ENCODE measurements at places on chromosomes 7 and 10.

GRCh38 chr7:101952355-101953247 lies 135.2 kb downstream of the CUX1 start:
- no peak for DNase-seq

- no peak for DNase-seq
Observed at GRCh38 chr10:77919713-77920108, 6.8 kb downstream of the DLG5 start.

GRCh38 chr10:126459032-126459831 lies 71.0 kb upstream of the ADAM12 start:
- no peak for DNase-seq

- no peak for DNase-seq
Observed at GRCh38 chr10:124259139-124259825, 159.4 kb downstream of the OAT start.

DNA sequence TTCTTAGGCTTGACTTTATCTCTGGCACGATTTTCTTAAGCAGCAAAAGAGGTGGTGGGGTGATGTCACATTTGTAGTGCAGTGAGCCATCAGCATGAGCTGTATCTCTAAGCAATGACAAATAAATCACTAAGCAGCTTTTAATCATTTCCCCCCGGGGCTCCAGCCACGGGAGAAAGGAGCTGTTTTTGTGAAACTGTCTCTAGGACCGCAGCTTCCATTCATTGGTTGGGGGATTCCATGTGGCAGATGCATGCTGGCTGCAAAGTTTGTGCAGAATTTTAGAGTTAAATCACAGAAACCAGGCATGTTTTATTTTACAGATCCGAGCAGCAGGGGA lies 464 bp downstream of the KIAA1217 start:
- DNase-seq: peak; percentile 54

- no peak for DNase-seq
Observed at GRCh38 chr7:117492649-117493048, 12.8 kb downstream of the CFTR start.

GRCh38 chr7:151062399-151063211 lies 3.2 kb downstream of the SLC4A2 start:
- DNase-seq: no peak

DNA sequence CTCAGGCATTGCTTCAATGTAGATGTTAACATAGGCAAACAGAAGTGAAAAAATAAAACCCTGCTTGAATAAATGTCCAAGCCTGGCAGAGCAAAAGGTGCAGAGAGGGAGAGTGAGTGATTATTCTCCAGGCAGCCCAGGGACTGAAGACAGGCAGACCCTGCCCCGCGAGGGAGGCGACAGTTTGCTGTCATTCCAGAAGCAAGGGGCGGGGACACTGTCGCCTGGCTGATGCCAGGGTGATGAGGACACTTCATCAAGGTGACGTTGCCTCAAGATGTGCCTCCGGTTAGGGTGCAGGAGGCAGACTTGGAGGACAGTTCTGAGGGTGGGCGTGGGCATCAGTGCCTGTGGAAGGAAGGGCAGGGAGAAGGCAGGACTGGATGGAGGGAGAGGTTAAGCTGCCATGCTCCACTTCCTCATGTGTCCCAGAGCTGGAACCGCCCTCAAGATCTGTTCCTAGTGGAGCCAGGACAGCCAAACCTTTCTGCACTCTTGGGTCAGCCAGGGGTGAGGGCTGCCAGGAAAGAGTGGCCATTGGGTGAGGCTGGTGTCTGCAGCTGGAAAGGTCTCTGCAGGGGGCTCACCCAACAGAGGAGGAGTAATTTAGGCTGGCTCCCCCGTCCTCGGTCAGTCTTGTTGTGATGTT lies 560.5 kb upstream of the MKI67 start:
- no peak for DNase-seq

DNA sequence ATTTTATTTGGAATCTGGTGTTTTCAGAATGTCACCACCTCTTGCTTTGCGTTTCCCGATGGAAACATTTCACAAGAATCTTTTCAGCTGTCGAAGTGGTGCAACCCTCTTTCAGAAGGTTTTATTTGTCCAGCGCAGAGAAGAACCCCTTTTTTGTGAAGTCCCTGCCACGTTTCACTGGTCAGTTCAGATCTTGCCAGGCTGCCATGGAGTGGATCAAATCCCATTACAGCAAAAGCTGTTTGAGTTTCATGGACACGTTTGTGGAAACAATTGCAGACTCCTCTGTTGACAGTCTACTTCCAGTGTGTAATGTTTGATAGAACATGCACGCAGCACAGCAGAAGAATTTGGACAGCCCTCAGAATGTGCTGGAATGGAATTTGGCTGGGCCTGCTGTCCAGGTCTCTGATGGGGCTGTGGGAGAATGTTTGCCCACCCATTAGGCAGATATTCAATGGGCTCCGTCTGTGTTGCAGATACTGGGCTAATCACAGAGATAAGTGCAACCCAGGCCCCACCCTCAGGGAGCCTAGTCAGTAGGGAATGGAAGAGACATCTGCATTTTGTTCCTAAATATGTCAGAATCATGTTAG lies 143.2 kb downstream of the GRK5 start:
- DNase-seq: no peak

- DNase-seq: no peak
Observed at GRCh38 chr10:104170610-104171254, 48.8 kb downstream of the SFR1 start.

Measured in GM13977 (cell line).